Adrenal gland (tissue), 19 donors: ENCODE measurements at places on chromosomes 12 and 14. TPM values are rescaled to one million over a fixed set of nuclear protein-coding genes. Genes with fewer than 3 reads are reported as not detected.
A peak's percentile ranks its signal among the peaks of the same experiment; 100 is the strongest.

DNA sequence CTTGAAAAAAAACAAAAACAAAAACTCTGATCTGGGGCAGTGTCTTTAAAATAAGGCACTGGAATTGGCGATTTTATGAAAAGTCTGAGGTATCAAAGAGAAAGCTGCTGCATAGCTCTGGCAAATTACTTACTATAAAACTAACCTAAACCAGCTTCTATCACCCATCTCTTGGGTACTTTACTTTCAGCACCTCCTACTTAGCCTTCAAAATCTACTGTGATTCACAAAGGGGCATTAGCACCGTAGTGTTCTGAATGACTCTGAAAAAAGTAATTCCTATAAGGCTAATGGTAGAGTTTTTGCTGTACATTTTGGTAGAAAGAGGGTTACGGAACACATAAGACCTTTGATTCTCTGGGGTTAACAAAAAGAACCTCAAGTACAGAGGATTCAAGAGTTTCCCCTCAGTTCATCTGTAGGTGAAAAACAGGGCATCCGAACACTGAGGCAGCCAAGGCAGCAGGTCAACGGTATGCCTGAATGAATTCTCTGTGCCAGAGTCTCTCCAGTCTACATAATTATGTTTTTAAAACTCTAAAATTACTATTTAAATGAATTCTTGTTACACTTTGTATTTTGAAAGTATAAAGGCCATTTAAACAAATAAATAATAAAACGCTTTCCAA is 101.5 kb downstream of the ELK3 start:
- DNase-seq: no peak
- H3K27ac ChIP-seq: no peak overlapping the region
- H3K4me3 ChIP-seq: no peak overlapping the region
- H3K27me3 ChIP-seq: no peaks in the 10 kb centered on the region
- H3K4me1 ChIP-seq: no peaks in the 10 kb centered on the region
- H3K36me3 ChIP-seq: no peaks in the 10 kb centered on the region

SLC25A47 gene
- polyA plus RNA-seq: not detected

DNA sequence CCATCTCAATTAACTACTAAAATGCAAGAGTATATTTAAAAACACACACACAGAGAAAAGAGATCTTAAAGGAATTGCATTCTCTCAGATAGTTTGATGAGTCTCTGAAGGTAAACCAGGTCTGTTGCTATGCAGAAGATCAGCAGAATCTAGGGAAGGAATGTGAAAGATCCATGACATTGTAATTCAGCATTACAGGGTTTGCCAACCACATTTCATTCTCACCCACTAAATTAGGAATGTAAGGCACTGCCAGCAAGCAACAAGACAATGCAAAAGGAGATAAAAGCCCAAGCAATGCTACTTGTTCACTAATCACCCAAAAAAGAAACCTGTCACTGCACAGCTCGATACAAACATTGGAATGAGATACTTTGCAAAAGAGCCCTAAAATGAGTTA is 106.3 kb downstream of the LRIG3 start:
- DNase-seq: no peak
- no peaks in the 10 kb centered on the region for H3K27me3 ChIP-seq
- no peak overlapping the region for H3K27ac ChIP-seq
- H3K4me1 ChIP-seq: no peaks in the 10 kb centered on the region
- no peaks in the 10 kb centered on the region for H3K36me3 ChIP-seq

- no peak for DNase-seq
- no peaks in the 10 kb centered on the region for H3K27me3 ChIP-seq
- no peaks in the 10 kb centered on the region for H3K36me3 ChIP-seq
- no peak overlapping the region for H3K4me3 ChIP-seq
These were observed 189.9 kb downstream of the VRK1 start for GRCh38 chr14:96987086-96987474.

DNA sequence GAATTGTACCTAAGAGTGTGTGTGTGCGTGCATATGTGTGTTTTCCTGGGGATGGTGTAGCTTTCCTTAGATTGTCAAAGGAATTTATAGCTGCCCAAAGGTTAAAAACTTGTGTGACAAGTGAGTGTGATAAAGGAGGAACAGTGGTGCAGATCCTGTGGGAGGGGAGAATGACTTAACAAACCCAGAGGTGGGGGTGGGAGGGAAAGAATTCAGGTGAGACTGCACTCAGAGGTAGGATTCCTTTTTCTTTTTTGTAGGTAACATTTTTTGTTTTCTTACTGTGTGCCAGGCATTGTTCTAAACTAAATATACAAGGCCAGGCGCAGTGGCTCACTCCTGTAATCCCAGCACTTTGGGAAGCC is 45.3 kb upstream of the SINHCAF start:
- H3K27me3 ChIP-seq: no peaks in the 10 kb centered on the region
- H3K4me1 ChIP-seq: no peaks in the 10 kb centered on the region
- H3K4me3 ChIP-seq: no peak overlapping the region
- H3K27ac ChIP-seq: no peak overlapping the region

DNA sequence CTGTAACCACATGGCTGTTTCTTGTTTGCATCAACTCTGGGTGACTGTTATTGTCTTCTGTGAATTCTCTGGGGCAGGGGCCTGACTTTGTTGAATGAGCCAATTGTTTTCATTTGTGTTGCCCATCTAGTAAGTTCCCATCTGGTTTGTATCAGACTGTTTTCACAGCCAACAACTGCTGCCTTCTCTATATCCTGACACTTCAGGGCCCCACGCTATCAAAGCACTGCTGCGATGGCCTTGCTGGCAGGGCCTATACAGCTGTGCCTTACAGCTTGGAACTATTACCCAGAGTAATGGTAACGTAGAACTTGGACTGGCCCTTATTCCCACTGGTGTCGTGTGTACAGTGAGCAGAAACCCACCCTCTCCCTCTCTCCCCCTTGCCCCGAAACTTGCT is 104.3 kb upstream of the DACT1 start:
- DNase-seq: peak; percentile 52
- no peak overlapping the region for H3K27ac ChIP-seq
- no peak overlapping the region for H3K4me3 ChIP-seq
- H3K36me3 ChIP-seq: no peaks in the 10 kb centered on the region
- H3K27me3 ChIP-seq: no peaks in the 10 kb centered on the region

GMFB gene
- polyA plus RNA-seq: 53.6 TPM

DNA sequence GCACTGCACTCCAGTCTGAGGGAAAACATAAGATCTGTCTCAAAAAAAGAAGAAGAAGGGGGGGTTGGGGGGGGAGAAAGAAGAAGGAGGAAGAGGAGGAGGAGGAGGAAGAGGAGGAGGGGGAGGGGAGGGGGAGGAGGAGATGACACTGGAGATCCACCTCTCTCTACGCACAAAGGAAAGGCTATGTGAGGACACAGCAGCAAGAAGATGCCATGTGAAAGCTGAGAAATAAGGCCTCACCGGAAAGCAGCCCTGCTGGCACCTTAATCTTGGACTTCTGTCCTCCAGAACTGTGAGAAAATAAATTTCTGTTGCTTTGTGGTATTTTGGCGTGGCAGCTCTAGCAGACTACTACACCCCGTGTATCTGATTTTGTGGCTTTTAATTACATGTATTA is 477.9 kb downstream of the MED13L start:
- H3K4me3 ChIP-seq: no peak overlapping the region

DNA sequence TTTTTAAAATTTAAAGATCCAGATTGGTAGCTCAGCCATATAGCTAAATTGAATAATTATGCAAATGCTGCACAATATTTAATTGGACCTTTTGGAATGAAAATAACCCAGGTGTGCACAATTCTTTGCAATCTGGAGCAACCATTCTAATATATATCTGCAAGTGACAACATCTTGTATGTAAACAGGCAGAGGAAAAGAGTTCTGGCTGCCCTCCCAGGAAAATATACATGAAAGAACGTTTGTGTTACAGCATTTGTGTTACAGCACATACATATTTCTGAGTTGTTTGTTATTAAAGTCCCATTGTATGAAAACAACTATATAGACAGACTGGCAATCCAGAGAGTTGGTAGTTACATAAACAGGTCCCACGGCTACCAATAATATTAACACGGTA is 377.5 kb downstream of the DIO2 start:
- no peak overlapping the region for H3K4me3 ChIP-seq
- H3K4me1 ChIP-seq: no peaks in the 10 kb centered on the region
- no peaks in the 10 kb centered on the region for H3K27me3 ChIP-seq
- H3K27ac ChIP-seq: no peak overlapping the region

- no peaks in the 10 kb centered on the region for H3K36me3 ChIP-seq
- no peaks in the 10 kb centered on the region for H3K27me3 ChIP-seq
- DNase-seq: no peak
- H3K4me3 ChIP-seq: no peak overlapping the region
- H3K4me1 ChIP-seq: no peaks in the 10 kb centered on the region
- H3K27ac ChIP-seq: no peak overlapping the region
These were observed 70.5 kb downstream of the FGD6 start for GRCh38 chr12:95146769-95147168.

GRCh38 chr14:89276424-89276975 is 140.5 kb downstream of the FOXN3 start:
- H3K27me3 ChIP-seq: no peaks in the 10 kb centered on the region
- H3K27ac ChIP-seq: no peak overlapping the region
- peaks cover 15% of the 10 kb centered on the region for H3K4me1 ChIP-seq
- DNase-seq: peak; percentile 17

DNA sequence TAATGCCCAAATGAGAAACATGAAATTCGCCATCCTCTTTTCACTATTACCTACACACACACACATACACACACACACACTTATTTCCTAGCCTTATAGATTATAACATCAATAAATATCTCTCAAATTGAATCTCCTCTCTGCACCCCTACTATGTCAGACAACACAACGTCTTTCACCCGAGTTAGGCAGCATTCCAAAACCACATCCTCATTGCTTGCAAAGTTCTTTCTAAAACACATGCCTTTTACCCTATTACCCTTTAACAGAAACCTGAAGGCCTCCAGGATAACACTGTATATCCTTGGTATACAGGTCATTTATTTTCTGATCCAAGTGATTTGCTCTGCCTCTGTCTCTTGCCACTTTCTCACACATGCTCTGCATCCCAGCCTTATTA is 56.3 kb downstream of the KCNH5 start:
- H3K27ac ChIP-seq: no peak overlapping the region
- no peak overlapping the region for H3K4me3 ChIP-seq
- H3K4me1 ChIP-seq: no peaks in the 10 kb centered on the region
- H3K36me3 ChIP-seq: no peaks in the 10 kb centered on the region

GRCh38 chr14:31927348-31927832 is 149.7 kb upstream of the ARHGAP5 start:
- peak overlapping the region; percentile 4 for H3K27ac ChIP-seq
- H3K4me1 ChIP-seq: no peaks in the 10 kb centered on the region
- H3K4me3 ChIP-seq: no peak overlapping the region
- peak; percentile 22 for DNase-seq
- no peaks in the 10 kb centered on the region for H3K36me3 ChIP-seq

GRCh38 chr12:40560848-40561247 is 131.4 kb upstream of the CNTN1 start:
- H3K27me3 ChIP-seq: no peaks in the 10 kb centered on the region
- no peak overlapping the region for H3K27ac ChIP-seq
- DNase-seq: no peak
- H3K4me3 ChIP-seq: no peak overlapping the region
- no peaks in the 10 kb centered on the region for H3K4me1 ChIP-seq

MNAT1 gene
- polyA plus RNA-seq: 16.3 TPM

DIO2 gene
- polyA plus RNA-seq: 40.1 TPM

P2RX7 gene
- polyA plus RNA-seq: 2.4 TPM

GRCh38 chr12:52710730-52711129 is 7.4 kb upstream of the KRT77 start:
- H3K27ac ChIP-seq: no peak overlapping the region
- H3K4me1 ChIP-seq: no peaks in the 10 kb centered on the region
- H3K27me3 ChIP-seq: peaks cover 23% of the 10 kb centered on the region
- H3K4me3 ChIP-seq: no peak overlapping the region
- no peak for DNase-seq
- H3K36me3 ChIP-seq: no peaks in the 10 kb centered on the region

DNA sequence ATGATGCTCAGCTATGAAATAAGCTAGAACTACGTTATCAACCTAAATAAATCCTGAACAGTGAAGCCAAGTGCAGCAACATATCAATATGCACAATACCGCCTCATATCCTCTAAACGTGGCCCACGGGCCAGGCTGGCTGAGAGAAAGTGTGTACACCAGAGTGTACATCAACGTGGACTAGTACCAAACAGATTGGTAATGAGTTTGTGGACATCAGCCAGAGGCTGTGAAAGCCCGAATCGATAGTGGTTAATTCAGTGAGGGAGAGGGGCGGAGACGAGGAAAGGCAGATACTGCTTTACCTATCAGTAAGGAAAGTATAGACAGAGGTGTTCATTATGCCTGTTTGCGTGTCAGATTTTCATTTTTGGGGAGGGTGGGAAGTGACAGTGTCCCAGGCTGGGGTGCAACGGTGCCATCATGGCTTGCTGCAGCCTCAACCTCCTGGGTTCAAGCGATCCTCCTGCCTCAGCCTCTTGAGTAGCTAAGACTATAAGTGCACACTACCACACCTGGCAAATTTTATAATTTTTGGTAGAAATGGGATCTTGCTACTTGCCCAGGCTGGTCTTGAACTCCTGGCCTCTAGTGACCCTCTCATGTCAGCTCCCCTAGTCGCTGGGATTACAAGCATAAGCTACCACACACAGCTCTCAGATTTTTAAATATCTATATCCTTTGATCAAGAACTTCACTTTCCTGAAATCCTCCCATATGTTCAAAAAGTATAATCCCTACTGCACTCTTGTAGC is 50.1 kb downstream of the ANAPC7 start:
- peaks cover 8% of the 10 kb centered on the region for H3K4me1 ChIP-seq
- no peak overlapping the region for H3K4me3 ChIP-seq
- H3K27ac ChIP-seq: no peak overlapping the region
- DNase-seq: no peak

- H3K4me1 ChIP-seq: peaks cover 30% of the 10 kb centered on the region
- no peak for DNase-seq
- H3K27ac ChIP-seq: no peak overlapping the region
These were observed 269.5 kb downstream of the PAWR start for GRCh38 chr12:79421236-79421740.

KLRK1 gene
- 2.4 TPM for polyA plus RNA-seq

DNA sequence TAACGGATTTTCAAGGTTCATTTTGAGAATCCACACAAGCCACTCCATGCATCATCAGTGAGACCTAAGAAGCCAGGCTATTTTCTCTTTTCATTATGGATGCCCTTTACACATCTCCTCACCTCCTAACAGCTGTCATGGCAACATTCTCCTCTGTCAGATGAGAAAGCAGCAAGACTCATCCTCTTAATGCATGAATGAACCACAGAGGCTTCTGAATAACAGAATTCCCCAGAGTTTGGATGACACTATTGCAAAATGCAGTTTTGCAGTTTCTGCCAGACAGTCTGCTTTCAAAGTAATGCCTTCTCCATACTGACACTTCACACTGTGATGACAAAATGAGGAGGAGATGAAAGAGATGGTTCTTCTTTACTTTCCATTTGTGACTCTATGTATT is 286.7 kb upstream of the GRIP1 start:
- no peaks in the 10 kb centered on the region for H3K4me1 ChIP-seq
- no peaks in the 10 kb centered on the region for H3K27me3 ChIP-seq
- DNase-seq: no peak
- no peak overlapping the region for H3K4me3 ChIP-seq
- no peaks in the 10 kb centered on the region for H3K36me3 ChIP-seq
- no peak overlapping the region for H3K27ac ChIP-seq

CELA1 gene
- 0.67 TPM for polyA plus RNA-seq
